Central memory CD8-positive, alpha-beta T cell (primary cell): ENCODE measurements at places on chromosomes 1 and 21.

- DNase-seq = no peak
- H3K27me3 ChIP-seq = peaks cover 28% of the 10 kb centered on the region
- peak overlapping the region; percentile 77 for H3K4me3 ChIP-seq
Measured at GRCh38 chr1:16978567-16979474, 1.6 kb downstream of the MFAP2 start.

DNA sequence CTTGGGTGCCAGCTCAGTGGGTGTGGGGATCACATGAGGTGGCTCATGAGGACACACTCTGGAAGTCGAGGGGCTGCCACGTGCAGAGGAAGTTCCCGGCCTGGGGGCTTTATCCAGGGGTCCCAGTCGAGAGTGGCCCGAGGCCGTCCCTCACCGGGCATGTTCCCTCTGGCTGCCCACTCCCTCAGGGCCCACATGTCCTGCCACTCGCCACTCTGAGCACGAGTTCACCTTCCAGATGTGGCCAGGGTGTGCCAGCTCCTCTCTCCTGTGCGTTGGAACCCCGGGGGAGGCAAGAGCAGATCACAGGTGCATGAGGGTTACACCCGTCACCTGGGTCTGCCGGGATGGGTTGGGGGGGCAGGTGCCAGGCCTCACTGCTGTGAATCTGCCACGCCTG lies 14.6 kb downstream of the TMEM201 start:
- no peak overlapping the region for H3K4me3 ChIP-seq
- no peaks in the 10 kb centered on the region for H3K27me3 ChIP-seq
- peaks cover 19% of the 10 kb centered on the region for H3K36me3 ChIP-seq

DNA sequence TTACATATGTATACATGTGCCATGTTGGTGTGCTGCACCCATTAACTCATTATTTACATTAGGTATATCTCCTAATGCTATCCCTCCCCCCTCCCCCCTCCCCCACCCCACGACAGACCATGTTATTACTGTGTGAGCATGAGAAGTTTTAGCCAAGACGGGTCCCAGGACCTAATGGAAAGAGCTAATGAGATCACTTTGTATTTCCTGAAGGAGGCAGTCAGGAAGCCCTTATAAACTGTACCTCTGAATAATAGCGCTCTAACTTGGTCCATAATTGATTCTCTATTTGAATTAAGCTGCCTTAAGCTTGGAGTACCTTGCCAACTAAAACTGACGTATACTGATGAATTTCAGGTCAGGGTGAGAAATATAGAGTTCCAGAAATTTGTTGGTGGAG lies 4.1 kb upstream of the NEGR1 start:
- peaks cover 7% of the 10 kb centered on the region for H3K27me3 ChIP-seq
- H3K4me1 ChIP-seq = peaks cover 1% of the 10 kb centered on the region
- DNase-seq = no peak

DNA sequence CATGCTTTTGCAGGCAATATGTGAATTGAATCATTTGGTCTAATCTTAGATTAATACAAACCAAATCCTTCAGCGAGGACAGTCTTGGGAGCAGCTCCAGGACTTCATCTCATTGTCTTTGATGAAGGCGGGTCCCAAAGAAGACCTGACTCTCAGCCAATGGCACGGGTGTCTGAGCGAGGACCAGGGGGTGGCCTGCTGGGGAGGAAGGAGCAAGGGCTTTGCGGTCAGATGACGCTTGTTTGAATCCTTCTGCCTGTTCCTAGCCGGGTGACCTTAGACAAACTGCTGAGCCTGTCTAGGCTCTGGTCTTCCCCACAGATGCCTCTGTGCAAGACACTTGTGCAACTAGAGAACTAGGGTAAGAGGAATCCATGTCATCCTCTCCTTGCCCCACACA lies 312.1 kb upstream of the VAMP3 start:
- no peak overlapping the region for H3K27ac ChIP-seq
- H3K27me3 ChIP-seq = peaks cover 10% of the 10 kb centered on the region
- no peaks in the 10 kb centered on the region for H3K4me1 ChIP-seq
- H3K4me3 ChIP-seq = no peak overlapping the region
- no peak for DNase-seq
